Skin of body (tissue), 3 donors: ENCODE measurements at places on chromosomes 2 and 18. TPM values are rescaled to one million over a fixed set of nuclear protein-coding genes. Genes with fewer than 3 reads are reported as not detected.

RFTN2 gene
- 27.1 TPM for total RNA-seq

DNA sequence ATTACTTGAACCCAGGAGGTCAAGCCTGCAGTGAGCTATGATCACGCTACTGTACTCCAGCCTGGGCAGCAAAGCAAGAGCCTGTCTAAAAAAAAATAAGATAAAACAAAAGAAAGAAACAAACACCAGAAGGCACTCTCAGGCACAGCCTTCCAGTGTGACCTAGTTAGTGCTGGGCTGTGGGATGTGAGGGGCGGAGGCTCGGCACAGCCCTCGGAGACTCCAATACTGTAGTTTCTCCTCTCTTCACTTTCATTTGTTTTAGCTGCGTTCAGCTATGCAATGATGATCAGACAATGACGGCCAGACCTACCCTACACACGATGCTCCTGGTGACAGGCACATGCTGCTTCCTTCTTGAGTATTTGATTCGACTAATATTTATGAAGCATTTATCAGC lies 127.7 kb downstream of the SOCS6 start:
- no peak for DNase-seq

- DNase-seq, result no peak
Measured at GRCh38 chr2:234437642-234438304, 59.1 kb downstream of the ARL4C start.

ZBTB7C gene
- 6.3 TPM for total RNA-seq

DNA sequence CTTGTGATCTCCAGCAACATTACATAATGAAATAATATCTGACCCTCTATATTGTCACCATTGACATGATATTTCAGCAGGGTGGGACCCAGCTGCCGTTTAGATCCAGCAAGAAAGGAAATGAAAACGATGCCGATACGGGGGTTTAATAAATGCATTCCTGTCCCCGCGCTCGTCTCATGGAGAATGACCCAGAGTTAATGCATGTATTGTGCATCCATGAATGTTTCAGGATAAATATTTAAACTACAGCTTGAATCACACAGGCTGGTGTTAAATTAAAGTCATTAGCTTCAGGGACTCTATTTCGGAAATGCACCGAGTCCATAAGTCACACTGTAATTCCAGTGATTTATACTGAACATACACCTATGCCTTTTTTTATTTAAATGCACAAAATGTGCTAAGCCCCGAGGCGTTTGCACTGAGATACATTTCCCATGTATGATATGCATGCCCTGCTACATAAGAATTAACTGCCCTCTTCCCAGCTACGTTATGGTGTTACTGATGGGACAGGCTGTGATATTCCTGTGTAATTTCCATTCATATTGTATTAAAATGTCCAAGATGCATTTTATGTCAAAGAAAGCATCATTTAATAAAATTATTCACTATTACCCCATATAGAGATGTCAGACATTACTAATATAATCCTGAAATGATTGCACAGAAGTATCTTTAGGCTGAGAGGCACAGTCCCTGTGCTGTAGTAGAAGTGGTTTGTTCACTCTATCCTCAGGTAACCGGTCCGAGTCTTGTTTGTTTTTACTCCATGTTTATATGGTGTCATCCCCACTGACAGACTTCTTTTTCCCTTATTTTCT lies 109.3 kb upstream of the ZNF516 start:
- no peak for DNase-seq

- no peak for DNase-seq
Measured at GRCh38 chr2:178136321-178137025, 24.2 kb downstream of the RBM45 start.

UGT1A10 gene
- not detected for total RNA-seq

ASPRV1 gene
- total RNA-seq, result 39.5 TPM

GRCh38 chr18:58947136-58947732 lies 82.6 kb downstream of the ZNF532 start:
- DNase-seq, result no peak

ALPP gene
- not detected for total RNA-seq
